ENCODE measurements at places on chromosomes 12 and 14. TPM values are rescaled to one million over a fixed set of nuclear protein-coding genes. Genes with fewer than 3 reads are reported as not detected.

DNA sequence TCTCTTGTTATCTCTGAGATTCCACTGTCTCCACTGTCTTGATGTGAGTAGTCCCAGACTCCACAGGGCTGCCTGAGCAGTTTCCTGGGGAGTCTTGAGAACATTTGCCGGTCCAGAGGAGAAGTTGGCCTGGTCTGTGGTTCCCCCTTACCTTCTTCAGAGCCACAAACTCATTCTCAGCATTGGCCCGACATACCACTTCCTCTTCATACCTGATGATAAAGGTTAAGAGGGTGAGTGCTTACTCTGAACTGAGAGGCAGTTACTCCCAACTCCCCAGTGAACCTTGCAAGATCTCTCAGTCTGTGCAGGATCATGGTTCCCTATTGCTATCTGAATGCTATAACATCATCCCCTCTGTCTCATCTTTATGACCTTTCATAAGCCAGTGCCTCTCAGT is 2.6 kb downstream of the KRT84 start:
- no peak for DNase-seq

GRCh38 chr12:116065606-116066005 is 211.9 kb downstream of the MED13L start:
- no peak for DNase-seq

DNA sequence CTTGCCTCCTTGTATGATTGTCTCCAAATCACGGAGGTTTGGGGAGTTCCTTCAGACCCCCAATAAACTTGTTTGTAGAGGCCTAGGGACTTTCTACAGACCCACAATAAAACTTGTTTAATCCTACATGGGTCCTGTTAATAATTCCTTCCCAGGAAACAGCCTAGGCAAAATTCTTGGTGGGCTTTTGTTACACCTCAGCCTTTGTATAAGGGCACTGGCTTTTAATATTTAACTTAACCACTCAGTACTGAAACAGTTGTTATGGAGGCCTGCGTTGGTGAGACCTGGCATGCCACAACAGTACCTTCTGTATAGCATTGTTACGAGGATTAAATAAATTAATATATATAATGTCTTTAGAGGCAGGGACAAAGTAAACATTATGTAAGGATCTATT is 32.7 kb upstream of the FAR2 start:
- DNase-seq = no peak

DNA sequence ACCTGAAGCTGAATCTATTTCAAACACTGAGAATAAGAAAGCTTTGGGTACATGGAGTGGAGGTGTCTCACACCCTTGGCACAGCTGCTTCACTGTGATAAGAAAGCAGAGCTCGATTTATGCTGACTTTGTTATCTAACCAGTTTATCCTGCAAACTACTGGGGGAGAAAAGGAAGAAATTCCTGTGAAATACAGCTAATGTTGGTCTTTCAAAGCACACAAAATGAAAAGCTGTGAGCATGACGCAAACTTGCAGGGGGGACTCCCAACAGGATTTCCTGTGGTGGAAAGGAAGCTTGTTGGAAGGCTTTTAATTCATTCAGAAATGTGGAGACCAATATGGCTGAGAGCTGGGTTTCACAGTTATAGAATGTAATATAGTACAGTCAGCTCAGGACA is 53.4 kb downstream of the SRGAP1 start:
- no peak for DNase-seq

GRCh38 chr12:109596418-109597244 is 23.0 kb downstream of the MVK start:
- DNase-seq = no peak

DNA sequence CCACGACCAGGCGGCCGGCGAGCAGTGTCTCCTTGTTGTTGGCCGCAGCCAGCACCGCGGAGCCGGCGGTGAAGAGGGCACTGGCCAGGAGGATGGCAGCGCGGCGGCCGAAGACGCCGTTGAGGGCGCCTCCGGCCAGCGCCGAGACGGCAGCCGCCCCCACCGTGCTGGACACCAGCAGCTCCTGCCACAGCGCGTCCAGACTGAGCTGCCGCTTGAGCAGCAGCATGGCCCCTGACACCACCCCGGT is 691 bp downstream of the SLC2A13 start:
- DNase-seq = no peak

- no peak for DNase-seq
Observed at GRCh38 chr12:62686938-62687337, 220.3 kb downstream of the MON2 start.

DNA sequence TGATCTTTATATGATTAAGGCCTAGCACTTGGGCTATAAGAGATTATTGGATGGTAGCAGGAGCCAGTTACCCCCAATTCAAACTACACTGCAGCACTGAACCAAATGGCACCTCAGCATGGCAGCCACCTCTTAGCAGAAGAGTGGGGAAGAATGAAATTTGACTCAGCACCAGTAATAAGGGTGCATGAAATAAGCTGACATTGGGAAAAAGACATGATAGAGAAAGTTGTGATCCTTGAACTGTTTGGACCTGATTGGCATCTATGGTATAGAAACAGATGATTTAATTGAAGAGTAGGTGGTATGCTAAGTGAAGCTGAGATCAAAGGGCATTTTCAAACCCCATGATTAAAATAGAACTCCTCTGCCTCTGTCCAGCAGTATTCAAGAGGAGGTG is 389.5 kb downstream of the FOXG1 start:
- no peak for DNase-seq

DNA sequence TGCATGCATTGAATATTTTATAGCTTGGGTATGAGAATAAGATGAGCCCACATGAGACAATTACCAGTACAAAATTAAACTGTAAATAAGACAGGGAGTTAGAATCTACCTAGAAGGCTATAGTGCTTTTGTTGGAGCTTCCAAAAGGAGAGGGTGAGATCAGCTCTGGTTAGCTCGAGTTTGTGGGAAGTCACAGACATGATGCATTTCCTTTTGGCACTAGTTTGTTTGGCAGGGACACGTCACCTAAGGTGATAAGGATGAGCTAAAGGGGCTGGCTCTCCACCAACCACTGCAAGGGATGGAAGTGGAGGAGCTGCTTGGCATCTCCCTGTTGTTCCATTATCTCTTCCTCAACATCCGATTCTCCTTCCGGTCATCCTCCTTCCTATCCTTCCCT is 48.5 kb upstream of the CPM start:
- no peak for DNase-seq

GRCh38 chr12:26748741-26749431 is 84.1 kb downstream of the ITPR2 start:
- no peak for DNase-seq

LMO3 gene
- polyA plus RNA-seq = not detected

ZNF384 gene
- polyA plus RNA-seq = 83.4 TPM

WNT1 gene
- 0.55 TPM for polyA plus RNA-seq

IL31 gene
- polyA plus RNA-seq = not detected
